Activated naive CD4-positive, alpha-beta T cell treated with anti-CD3 and anti-CD28 coated beads, Interleukin-2, amount 10 ng/mL, durations not matched to agents 7 days and 5 days (primary cell): ENCODE measurements at places on chromosomes 7 and 10.

GRCh38 chr10:98391578-98391991 is 23.4 kb downstream of the PYROXD2 start:
- H3K27me3 ChIP-seq: peaks cover 12% of the 10 kb centered on the region
- peak overlapping the region; percentile 67 for H3K27ac ChIP-seq
- peaks cover 31% of the 10 kb centered on the region for H3K4me1 ChIP-seq
- no peaks in the 10 kb centered on the region for H3K36me3 ChIP-seq
- DNase-seq: peak; percentile 41

- peaks cover 31% of the 10 kb centered on the region for H3K4me1 ChIP-seq
- DNase-seq: no peak
- H3K27ac ChIP-seq: peak overlapping the region; percentile 91
- peaks cover 11% of the 10 kb centered on the region for H3K36me3 ChIP-seq
These were observed 701 bp downstream of the MTPAP start for GRCh38 chr10:30348378-30348776.

DNA sequence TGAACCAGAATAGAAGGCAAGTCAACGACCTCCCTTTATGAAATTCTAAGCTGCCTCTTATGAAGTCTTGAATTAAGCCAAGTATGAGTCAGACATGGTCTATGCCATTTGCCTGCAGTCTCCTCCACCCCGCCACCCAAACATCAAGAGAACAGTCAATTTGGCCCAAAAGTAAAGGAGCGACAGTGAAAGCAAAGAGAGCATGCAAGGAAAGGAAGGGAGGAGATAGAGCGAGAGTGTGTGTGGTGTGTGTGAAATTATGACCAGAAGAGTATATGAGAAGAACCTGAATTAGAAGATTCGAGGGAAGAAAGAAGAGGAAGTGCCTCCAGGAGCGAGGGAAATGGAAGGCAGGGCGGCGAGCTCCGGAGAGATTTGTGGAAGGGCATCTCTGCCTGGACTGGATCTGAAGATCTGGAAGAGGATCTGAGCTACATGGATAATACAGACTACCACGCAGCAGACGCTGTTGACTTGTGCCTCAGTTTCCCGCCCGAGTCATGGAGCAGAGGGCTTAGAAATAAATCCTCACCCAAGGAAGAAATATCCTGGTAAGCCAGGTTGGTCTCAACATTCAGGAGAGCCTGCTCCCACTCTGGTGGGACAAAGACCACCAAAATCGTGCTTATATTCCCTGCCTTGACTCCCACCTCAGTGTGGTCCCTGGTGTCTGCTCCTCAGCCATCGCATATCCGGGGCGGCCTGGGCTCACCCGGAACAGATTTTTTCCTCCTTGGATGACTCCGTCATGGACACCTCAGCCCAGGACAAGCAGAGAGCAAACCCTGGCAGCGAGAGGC is 459 bp downstream of the ZDHHC6 start:
- H3K4me3 ChIP-seq: peak overlapping the region; percentile 85
- H3K4me1 ChIP-seq: peaks cover 47% of the 10 kb centered on the region
- no peaks in the 10 kb centered on the region for H3K27me3 ChIP-seq
- H3K36me3 ChIP-seq: peaks cover 35% of the 10 kb centered on the region

GRCh38 chr10:77072361-77072835 is 565.2 kb downstream of the KCNMA1 start:
- H3K27me3 ChIP-seq: no peaks in the 10 kb centered on the region
- H3K36me3 ChIP-seq: no peaks in the 10 kb centered on the region
- H3K27ac ChIP-seq: no peak overlapping the region
- no peaks in the 10 kb centered on the region for H3K4me1 ChIP-seq
- H3K4me3 ChIP-seq: no peak overlapping the region
- no peak for DNase-seq

GRCh38 chr10:49260644-49261296 is 38.2 kb upstream of the C10orf71 start:
- no peak for DNase-seq
- H3K4me1 ChIP-seq: peaks cover 3% of the 10 kb centered on the region
- no peak overlapping the region for H3K4me3 ChIP-seq
- no peaks in the 10 kb centered on the region for H3K36me3 ChIP-seq
- no peak overlapping the region for H3K27ac ChIP-seq

DNA sequence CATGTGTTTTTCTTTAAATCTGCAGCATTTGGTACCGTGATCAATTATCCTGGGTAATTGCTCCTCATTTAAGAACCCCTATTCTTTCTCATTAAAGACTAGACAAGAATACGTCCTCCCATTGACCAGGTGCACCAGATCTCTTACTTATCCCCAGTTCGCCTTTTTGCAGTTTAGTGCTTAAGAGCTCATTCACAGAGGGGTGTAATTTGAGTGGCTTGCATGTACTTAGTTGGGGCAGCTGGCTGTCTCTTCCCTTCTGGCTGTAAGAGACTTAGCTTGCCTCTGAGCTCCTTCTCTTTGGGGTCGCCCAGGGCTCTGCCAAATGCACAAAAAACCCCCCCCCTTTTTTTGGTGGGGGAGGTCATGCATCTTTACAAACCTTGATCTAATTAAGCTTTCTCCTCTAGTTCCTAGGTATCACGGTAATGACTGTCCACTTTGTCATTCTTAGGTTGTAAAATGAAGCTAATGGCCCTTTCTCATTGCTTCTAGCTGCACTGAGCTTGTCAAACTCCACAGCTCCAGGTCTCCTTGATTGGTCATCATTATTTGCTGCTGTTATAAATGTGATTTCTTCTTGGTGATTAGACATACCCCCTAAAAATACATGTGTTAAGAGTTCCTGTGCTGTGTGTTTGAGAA is 26.3 kb downstream of the GAD2 start:
- no peaks in the 10 kb centered on the region for H3K36me3 ChIP-seq
- no peaks in the 10 kb centered on the region for H3K27me3 ChIP-seq
- no peak overlapping the region for H3K4me3 ChIP-seq
- DNase-seq: no peak
- no peaks in the 10 kb centered on the region for H3K4me1 ChIP-seq

DNA sequence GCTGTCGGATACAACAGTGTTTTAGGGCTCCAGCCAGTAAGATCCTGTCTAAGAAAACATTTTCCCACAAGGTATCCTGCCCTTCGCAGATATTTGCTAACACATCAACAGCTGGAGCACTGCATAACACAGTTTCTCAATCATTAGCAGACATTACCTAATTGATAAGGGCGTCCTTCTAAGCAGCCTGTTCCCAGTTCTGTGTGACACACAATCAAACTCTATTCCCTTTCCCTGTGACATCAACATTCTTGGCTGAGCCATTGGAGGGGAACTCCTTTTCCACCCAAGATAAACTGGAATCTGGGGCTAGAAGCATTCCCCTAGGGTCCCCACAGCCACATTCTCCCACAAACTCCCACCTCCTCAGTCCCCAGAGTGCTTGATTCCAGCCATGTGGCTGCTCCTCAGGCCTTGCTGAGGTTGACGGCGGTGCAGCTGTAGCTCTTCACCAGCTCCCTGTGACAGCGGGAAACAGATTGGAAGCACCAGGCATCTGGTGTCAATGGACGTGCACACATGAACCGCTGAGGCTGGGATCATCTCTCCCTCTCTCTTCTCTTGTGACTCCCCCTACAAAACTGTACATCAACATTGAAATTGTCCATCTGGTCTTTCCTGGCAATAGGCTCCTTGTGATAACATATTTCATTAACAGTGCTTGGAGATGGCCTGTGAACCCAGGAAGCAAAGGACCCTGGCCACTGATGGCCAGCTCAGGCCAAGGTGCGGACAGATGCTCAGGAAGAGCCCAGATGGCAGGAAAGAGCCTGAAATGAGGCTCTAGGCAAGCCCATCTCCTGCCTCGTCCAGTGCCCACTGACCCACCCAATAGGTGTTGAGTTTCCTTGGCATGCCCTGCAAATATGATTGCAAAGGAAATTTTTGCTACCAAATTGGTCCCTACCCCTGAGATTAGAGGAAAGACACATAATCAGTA is 131.1 kb upstream of the TBX20 start:
- H3K4me3 ChIP-seq: no peak overlapping the region
- no peaks in the 10 kb centered on the region for H3K36me3 ChIP-seq
- no peaks in the 10 kb centered on the region for H3K4me1 ChIP-seq
- H3K27ac ChIP-seq: no peak overlapping the region

DNA sequence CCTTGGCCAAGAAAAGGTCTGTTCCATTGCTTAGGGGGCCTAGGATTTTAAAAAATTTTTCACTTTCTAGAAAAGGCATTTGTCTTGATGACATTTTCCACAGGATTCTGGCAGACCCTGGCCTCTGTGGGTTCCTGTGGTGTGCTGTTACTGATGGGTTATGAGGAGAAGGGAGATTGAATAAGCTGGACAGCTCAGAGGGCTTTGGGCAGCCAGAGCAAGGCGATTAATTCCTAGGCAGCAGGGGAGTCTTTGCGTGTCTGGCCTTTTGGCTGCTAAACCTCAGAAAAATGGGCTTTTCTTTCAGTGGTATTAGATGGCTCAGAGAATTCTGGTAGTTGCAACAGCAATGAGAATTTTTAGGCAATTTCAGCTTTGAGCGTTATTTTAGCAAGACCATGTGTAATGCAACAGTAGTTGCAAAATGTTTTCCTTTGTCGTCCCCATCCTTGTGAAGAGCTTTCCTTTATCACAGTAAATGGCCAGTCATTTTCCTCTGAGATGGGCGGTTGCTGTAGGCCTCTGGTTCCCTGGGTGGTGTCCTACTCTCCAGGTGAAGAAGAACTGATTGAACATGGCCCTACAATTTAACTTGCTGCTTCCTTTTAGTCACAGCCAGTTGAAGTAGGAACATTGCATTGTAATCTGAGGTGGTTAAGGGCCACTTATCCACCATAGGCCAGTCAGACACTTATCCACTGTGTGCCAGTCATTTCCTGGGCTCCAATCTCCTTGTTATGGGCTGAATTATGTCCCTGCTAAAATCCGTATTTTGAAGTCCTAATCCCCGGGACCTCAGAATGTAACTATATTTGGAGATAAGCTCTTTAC is 43.2 kb downstream of the SH2D4B start:
- H3K4me1 ChIP-seq: peaks cover 9% of the 10 kb centered on the region
- no peak for DNase-seq
- H3K36me3 ChIP-seq: no peaks in the 10 kb centered on the region
- H3K27ac ChIP-seq: no peak overlapping the region
- no peak overlapping the region for H3K4me3 ChIP-seq

DNA sequence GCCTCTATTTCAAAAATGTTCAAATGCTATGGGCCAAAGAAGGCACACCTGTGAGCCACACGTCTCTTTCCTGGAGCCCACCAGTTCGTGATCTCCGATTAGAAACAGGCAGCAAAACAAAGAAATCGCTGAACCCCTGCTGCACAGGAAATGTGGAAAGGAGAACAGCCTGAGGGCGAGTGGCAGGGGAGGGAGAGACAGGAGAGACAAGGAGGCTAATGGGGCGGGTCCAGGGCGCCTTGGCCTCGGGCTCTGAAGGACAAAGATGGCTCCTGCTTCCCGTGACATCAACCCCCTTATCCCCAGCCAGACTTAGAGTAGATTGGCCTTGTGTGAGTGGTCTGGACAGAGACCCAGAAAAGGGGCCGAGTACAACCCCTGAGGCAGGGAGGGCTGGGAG is 62.4 kb upstream of the DOCK1 start:
- H3K4me3 ChIP-seq: no peak overlapping the region
- no peak overlapping the region for H3K27ac ChIP-seq
- no peaks in the 10 kb centered on the region for H3K36me3 ChIP-seq
- no peak for DNase-seq

DNA sequence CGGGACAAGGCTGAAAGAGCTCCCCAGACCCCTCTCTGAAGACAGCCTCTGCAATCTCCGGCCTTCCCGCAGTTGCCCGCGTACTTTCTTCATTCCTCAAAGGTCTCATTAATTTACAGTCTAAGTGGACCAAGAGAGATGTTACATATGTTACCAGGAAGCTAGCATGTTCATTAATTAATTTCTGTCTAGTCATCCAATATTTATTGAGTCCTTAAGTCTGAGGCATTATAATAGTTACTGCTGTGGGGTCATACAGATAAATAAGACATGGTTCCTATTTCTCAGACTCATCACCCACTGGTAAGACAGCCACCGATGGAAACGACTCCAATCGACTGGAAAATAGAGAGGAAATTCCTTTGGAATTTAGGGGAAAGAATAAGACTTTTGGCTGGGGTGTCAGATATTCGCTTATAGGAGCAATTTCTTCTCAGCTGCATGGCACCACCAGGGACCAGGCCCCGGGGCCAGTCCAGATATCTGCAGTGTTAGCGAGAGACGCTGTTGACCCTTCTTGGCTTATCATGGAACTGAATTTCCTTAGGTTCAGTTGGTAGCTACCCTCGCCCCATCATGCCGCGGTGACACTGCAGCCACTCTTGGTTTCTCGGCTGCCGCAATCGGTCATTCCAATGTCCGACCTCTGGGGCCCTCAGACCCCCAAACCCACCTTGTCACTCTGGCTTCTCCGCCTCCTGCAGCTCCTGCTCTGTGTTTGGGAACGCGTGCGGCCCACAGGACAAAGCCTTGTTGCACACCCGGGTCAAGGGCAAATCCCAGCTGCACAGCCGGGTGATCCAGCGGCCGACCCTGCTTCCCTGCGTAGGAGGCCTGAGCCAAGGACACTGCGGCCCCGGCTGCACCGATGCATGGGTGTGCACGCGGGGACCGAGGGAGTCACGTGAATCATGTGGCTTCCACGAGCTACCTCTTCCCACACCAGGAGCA is 383.2 kb downstream of the DNAJB6 start:
- H3K4me1 ChIP-seq: no peaks in the 10 kb centered on the region
- H3K27ac ChIP-seq: no peak overlapping the region
- peak; percentile 16 for DNase-seq

GRCh38 chr7:5070206-5070605 is 24.5 kb downstream of the RBAK start:
- peaks cover 46% of the 10 kb centered on the region for H3K36me3 ChIP-seq
- peaks cover 29% of the 10 kb centered on the region for H3K27me3 ChIP-seq
- no peak overlapping the region for H3K4me3 ChIP-seq
- no peak overlapping the region for H3K27ac ChIP-seq
- H3K4me1 ChIP-seq: peaks cover 11% of the 10 kb centered on the region

DNA sequence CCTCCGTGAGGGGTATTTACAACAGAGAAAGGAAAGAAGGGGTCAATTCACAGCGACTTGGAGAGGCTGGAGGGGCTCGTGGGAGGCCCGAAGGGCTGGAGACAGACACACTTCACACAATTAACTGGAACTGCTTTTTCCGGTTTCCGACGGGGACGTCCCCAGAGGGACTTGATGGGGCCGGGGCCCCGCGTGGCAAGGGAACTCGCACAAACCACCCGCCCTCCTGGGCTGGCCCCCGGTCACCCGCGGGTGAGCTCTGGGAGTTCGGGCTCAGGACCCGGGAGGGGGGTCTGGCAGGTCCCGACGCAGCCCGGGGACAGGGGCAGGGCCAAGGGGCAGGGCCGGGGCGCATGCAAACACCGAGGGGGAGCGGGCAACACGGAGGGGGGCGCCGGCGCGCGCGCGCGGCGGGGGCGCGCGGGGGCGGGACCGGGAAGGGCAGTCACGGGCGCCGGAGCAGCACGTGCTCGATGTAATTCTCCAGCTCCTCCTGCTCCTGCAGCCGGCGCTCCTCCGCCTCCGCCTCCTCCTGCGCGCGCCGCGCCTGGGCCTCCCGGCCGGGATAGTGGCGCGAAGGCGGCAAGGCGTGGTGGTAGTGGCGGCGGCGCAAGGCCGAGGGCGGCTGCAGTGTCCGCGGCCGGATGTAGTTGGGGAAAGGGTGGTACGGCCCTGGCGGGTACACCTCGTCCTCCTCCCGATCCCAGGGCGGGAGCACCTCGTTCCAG is 2.7 kb downstream of the VGF start:
- H3K4me1 ChIP-seq: peaks cover 34% of the 10 kb centered on the region
- no peak overlapping the region for H3K27ac ChIP-seq
- peak overlapping the region; percentile 60 for H3K4me3 ChIP-seq
- DNase-seq: peak; percentile 49
- peaks cover 62% of the 10 kb centered on the region for H3K27me3 ChIP-seq
- peaks cover 12% of the 10 kb centered on the region for H3K36me3 ChIP-seq

GRCh38 chr10:130358981-130359650 is 222.9 kb downstream of the GLRX3 start:
- H3K27me3 ChIP-seq: no peaks in the 10 kb centered on the region
- no peak for DNase-seq
- no peaks in the 10 kb centered on the region for H3K4me1 ChIP-seq
- no peak overlapping the region for H3K27ac ChIP-seq
